Stimulated activated CD4-positive, alpha-beta T cell treated with anti-CD3 and anti-CD28 coated beads, Interleukin-2, amount 100 ng/mL, for 4 hours (primary cell): ENCODE measurements at places on chromosomes 12 and 14.

DNA sequence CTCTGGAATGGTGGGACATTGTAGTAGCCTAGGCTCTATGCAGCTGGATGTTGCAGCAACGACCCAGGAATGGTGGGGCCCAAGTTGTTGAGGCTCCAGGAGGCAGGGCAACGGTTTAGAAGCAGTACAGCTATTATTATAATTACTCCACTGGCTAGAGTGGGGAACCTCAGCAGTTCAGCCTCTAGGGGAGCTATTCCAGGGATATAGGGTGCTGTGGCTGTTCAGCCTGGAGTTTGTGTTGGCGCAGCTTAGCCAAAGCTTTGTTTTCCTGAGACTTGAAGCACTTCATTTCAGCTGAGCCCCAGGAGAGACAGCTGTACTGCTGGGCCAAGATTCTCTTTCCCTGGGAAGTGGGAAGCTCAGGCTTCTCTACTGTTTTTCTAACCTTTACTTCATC, 1023.0 kb upstream of the ATXN7L3B start:
- no peak for DNase-seq

- no peak for DNase-seq
These were observed 54.7 kb downstream of the VRK1 start for GRCh38 chr14:96851694-96852381.

DNA sequence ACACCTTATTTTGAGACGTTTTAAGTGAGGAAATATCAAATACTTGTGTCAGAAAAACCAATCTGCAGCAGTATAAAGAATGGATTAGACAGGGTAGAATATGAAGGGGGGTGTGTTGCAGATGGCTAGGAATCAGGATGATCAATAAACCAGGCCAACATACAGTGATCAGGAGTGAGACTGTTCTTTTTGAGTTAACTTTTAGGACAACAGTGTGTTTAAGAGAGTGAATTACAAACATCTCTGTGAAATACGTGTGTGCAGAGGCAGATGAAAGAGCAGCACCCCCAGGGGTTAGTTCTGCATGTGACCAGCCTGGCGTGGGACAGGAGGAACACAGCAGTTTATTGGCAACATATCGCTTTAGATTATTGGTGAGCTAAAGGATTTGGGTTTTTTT, 10.6 kb upstream of the NRDE2 start:
- DNase-seq, result no peak

- DNase-seq, result no peak
These were observed 108.8 kb downstream of the KITLG start for GRCh38 chr12:88471331-88472045.

DNA sequence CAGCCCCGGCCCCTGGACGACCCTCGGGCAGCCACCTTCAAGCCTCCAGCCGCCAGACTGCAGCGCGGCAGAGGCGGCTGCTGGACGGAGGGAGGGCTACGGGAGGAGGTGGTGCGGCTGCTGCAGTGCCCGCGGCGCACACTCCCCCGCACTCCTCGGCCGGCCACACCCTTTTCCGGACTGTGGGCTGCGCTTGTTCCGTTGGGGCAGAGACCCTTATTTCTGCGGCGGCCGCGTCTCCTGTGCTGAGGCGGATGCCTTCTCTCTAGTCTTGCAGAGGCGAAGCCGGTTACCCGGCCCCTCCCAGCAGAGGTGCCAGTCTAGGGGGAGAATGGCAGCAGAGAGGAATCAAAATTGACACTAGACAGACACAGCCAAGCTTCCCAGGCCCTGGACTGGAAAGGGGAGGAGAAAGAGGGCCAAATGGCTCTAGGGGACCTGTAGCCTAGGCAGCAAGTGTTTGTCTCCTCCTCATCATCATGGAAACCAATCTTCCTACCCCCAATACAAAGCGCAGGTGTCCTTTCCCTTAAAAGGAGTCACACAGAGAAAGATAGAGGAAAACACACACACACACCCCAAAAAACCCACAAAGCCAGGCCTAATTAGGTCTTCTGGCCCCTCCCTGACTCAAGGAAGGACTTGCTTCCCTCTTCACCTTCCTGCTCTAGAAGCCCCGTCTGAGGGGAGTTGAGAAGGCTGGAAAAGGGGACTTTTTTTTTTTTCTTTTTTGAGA, 1.3 kb downstream of the ESYT1 start:
- peak; percentile 50 for DNase-seq

GRCh38 chr12:22855456-22855855, 230.5 kb downstream of the ETNK1 start:
- no peak for DNase-seq

GRCh38 chr12:82883394-82884355, 197.0 kb downstream of the TMTC2 start:
- DNase-seq, result no peak

GRCh38 chr12:508145-508544, 48.4 kb downstream of the B4GALNT3 start:
- no peak for DNase-seq

- no peak for DNase-seq
These were observed 183.8 kb upstream of the ATP2B1 start for GRCh38 chr12:89892436-89892835.

DNA sequence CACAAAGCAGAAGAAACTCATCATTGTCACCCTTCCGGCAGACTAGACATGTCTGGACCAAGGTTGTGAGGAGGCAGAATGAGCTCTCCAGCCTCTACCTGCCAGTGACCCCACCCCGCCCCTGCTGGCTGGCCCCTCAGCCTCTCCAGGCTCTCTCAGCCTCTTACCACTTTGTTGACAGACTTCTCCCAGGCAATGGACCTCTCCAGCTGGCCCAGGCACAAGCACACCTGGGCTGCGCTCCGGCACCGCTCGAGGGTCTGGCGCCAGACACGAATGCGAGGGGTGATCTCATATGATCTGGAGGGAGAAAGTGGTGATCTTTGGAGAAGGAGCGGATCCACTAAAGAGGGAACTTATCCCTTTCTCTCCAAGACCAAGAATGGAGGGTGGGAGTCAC, 30.3 kb downstream of the BAZ2A start:
- DNase-seq, result no peak

- no peak for DNase-seq
These were observed 36.4 kb upstream of the ATXN2 start for GRCh38 chr12:111635524-111635923.

DNA sequence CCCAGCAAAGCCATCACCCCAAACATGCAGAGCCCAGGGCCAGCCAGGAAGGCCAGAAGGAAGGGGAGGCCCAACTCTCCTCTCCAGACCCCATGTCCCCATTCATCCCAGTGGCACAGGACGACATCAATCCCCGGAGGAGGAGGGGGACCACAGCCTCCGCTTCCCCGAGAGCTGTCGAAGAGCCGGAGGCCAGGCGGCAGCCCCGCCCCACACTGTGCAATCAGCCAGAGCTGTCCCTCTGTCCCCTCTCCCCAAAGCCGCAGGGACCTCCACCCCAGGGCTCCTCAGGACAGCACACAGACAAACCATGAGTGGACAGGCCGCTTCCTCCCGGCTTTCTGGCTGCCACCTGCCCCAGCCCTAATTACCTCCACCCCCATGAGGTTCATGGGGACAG, 16.8 kb downstream of the RAB35 start:
- DNase-seq, result no peak

DNA sequence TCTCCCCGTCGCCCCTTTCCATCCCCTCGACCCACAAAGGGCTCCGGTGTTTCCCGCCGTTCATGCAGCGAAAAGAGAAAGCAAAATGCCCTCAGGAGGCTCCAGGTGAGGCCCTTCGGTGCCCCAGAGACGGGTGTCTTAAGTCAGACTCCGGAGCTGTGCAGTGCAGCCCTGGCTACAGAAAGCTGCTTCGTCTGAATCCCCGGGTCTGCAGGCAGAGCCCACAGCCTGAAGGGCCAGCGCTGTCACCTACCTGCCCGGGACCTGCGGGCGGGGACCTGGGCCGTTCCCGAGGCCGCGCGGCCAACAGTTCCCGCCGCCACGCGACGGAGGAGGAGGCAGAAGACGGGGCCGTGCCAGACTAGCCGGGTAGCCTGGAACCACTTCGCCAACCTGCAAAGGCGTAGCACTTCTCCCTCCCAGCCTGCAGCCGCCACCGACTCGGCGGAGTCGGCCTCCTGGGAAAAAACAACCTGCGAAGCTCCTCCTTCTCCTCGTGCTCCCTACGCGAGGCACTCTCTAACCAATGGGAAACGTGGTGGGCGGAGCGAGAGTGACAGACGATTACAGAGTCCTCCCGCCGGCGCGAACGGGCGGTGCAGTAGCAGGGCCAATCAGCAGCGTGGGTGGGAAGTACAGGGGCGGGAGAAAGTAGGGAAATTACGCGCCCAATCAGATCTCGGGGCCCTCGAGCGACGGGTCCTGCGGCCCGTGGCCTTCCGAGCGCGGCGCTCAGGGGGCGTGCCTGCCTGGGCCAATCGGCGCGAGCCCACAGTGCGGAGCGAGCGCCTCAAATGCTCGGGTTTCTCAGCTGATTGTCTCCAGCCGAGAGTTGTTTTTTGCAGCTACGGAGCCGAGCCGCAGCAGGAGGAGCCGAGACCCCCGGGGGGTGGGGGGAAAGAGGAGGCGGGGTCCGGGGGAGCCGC, at the start of the genes GPR137C and TXNDC16:
Gene GPR137C (plus strand): TSS at position 774 of the 926 bp plus-strand sequence. CDS start 312 bp downstream, outside the sequence.
Gene TXNDC16 (minus strand): TSS at position 443 of the 926 bp plus-strand sequence. CDS start 8,948 bp downstream, outside the sequence.
- peak; percentile 100 for DNase-seq

DNA sequence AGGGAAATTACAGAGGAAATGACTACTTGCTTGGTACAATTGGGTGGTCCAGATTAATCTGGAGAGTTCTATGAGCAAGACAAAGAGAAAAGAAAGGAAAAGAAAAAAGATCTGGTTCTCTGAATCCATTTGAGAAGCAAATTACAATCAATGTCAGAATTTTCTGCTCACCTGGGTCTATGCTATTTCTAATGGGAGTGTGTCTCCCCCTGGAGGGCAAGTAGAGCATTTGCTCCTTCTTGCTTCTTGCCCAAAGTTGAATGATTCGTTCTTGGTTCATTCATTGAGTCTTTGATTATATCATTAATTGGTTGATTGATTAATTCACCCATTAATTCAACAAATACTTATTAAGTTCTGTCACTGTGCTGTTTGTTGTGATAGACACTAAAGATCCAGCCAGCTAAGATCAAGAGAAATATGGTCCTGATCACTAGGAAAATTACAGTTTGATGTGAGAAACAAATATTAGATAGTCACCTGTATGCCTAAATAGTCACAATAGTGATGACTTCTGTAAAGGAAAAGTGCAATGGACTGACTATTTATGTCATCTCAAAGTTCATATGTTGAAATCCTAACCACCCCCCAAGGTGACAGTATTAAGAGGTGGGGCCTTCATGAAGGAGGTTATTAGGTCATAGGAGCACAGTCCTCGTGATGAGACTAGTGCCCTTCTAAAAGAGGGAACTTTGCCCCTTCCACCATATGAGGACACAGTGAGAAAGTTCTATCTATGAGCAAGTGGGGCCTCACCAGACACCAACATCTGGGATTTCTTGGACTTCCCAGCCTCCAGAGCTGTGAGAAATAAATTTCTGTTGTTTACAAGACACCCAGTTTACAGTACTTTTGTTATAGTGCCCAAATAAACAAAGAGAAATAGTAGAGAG, 8.0 kb upstream of the ASB8 start:
- DNase-seq, result peak; percentile 40

DNA sequence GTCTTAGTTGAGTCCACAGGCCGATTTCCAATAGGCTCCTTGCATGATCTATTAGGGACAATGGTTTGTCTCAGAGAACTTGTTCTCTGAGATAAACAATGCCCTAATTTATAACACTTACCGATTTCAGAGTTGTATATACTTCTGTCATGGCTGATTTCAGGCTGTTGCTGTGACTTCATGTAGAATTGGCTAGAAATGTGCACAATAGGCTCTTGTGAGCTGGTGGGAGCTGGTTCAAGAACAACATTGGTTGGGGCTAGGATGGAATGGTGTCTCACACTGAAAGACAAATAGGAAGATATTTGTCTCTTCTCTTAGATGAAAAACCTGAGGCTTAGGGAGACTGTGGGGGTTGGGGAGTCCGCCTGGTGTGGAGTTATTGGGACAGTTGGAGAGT, 6.7 kb upstream of the KRT86 start:
- DNase-seq, result no peak

DNA sequence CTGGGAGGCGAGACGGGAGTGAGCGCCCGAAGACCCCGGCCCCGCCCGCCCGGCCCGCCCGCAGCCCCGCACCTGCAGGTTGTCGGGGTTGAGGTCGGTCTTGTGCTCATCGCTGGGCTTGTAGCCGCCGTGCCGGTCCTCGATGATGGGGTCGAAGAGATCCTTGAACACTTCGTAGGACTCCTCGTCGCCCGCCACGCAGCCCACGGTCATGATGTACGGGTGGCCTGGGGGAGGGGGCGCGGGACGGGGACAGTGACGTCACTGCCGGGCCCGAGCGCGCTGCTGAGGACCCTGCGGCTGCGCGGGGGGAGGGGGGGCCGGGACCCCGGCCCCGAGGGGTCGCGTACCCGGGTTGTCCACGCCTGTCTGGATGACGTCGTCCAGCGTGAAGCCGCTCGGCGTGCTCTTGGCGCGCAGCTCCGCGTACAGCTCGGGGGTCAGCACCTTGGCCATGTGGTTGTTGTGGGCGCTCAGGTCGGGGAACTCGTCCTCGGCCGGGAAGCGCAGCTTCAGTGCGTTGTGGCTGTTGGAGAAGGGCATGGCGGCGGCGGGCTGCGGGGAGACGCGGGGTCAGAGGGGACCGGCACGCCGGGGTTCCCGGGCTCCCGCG, 573 bp downstream of the CKB start:
- DNase-seq, result no peak

DNA sequence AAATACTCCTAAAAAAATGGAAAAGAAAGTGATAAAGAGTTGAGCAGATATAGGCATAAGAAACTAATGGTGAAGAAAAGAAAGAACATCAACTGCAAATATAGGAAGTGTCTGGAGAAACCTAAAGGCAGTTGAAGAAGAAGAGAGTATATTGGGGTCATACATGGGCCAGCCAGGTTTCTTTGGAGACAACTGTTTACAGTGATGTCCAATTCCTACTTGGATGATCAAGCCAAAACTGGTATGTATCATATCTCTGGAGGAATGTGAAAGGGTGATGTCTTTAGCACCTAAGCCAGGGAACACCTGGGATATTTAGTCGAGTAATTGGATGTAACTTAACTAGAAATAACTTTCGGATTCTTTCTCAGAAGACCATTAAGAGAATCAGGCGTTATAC, 129.3 kb upstream of the FLRT2 start:
- no peak for DNase-seq

DNA sequence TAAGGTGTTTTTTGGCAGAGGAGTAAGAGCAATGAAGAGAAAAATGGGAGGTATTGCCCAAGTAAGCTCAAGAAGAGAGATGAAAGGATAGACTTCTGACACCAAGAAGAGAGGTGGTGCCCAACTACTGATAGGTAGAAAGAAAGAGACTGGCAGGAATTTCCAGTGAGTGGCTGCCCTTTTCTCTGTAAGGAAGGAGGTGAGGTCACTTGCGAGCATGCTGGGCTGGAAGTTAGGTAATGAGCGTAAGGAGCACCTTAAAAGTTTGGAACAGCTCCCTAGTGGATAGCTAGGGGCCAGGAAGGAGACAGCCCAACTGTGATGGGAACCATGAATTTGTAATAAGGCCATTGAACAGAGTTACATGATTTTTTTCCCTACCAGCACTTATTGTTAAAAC, 127.0 kb downstream of the ANO6 start:
- no peak for DNase-seq

DNA sequence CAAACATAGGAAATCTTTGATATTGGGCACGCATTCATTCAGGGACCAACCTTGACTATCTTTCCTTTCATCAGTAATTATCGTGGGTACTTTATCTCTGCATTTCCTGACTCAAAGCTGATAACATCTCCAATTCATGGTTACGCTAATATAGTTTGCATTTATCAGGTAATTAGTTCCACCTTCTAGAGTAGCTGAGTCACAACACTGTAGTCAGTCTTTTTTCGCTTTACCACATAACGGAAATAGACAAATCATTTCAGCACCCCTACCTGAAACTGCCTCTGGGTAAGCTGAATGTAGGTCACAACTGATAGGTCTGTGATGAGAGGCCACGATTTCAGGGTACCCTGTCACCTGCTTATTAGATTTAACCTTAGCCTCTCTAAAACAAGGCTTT, 36.7 kb upstream of the IL22 start:
- peak; percentile 22 for DNase-seq

GRCh38 chr12:43444940-43445564, 107.0 kb downstream of the ADAMTS20 start:
- peak; percentile 19 for DNase-seq
